ENCODE measurements at places on chromosomes 4 and X.

DNA sequence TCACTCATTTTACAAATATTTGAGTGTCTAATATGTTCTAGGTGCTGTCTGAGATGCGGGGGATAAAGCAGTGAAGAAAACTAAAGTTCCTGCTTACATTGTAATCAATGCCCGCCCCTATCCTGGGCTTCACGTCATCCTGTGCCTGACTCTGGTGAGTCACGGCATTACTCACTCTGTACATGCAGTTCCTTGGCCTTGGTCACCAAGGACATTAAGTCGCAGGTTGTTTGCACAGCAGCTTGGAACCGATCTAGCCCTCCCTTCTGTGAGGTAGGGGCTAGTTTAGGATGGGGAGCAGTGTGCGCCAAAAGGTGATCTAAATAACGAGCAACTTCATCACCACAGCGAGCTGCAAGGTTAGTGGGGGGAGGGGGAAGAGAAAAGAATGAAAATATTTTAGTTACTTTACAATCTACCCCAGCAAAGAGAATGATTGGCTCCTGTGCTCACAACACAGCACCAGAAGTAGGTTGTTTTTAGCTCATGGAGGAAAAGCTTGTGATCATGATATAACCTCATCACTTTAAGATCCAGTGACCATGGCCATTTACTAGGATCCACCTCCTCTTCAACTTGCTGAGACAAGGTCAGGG is 48.0 kb upstream of the HDAC8 start:
- peak; percentile 93 for DNase-seq

DNA sequence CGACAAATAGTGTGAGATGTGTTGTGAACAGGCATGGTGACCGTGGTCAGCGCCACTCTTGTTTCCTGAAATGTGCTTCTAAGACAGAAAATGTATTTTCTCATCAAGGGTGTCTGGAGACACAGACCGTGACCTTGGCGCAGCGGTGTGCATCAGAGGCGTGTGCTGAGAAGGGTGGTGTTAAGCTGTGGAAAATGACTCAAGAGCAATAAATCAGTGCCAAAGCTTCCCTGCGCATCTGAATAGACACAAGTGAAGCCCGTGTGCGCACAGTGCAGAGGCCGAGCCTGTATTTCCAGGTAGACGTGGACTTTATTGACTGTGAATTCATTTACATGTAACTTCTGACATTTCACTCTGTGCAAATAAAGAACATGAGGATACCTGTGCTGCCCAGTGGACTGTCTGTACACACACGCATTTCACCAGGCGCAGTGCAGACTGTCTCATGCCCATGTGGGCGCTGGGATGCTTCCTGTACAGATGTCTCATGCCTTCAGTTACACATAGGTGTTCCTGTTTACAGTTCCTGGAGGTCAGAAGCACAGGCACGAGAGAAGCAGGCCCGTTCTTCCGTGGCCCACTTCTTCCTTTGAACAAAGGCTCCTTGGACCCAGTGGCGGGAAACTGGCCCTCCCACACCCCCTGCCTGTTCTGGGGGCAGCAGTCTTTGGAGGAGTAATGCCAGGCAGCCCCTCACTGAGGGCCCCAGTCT is 31.9 kb downstream of the NSG1 start:
- no peak for DNase-seq

DNA sequence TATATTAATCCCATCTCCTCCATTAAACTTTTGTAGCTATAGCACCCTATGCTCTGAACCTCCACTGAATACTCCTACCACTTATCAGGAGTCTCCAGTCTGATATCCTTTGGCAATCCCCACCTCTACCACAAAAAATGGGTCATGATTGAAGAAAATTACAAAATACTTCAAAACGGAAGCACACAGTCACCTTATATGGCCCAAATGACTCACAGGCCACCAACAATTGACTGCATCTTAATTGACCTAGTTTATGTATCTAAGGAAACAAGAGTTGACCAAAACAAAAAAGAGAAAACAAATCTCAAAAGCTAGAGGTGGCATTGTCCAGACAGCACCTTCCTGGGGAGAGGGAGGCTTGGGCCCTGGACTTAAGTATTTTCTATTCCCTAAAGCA is 120.0 kb upstream of the DIAPH2 start:
- no peak for DNase-seq

DNA sequence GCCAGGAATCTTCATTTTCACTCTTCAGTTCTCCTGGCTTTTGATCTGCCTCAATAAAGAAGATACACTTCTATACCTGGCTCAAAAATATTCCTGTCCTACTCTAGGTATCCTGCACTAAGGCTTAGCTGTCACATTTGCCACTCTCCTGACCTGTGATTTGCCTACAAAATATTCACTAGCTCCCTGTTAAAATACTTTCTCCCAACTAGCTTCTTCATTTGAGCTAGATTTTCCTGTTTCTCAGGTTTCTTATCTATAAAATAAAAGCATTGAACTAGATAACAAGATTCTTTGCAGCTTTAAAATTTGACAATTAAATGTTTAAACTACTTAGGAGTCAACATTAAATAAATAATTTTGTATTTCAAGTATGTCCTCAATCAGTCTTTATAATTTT is 53.2 kb downstream of the CHIC2 start:
- DNase-seq, result no peak

- DNase-seq, result no peak
Measured at GRCh38 chr4:145722561-145722960, 42.6 kb downstream of the C4orf51 start.

All from body of pancreas (tissue), 4 donors.